ENCODE measurements at places on chromosomes 2 and 18.

- DNase-seq: no peak
Measured at GRCh38 chr2:62920070-62920469, 130.6 kb upstream of the OTX1 start.

- no peak for DNase-seq
Measured at GRCh38 chr2:241135737-241136136, 13.5 kb downstream of the PASK start.

DNA sequence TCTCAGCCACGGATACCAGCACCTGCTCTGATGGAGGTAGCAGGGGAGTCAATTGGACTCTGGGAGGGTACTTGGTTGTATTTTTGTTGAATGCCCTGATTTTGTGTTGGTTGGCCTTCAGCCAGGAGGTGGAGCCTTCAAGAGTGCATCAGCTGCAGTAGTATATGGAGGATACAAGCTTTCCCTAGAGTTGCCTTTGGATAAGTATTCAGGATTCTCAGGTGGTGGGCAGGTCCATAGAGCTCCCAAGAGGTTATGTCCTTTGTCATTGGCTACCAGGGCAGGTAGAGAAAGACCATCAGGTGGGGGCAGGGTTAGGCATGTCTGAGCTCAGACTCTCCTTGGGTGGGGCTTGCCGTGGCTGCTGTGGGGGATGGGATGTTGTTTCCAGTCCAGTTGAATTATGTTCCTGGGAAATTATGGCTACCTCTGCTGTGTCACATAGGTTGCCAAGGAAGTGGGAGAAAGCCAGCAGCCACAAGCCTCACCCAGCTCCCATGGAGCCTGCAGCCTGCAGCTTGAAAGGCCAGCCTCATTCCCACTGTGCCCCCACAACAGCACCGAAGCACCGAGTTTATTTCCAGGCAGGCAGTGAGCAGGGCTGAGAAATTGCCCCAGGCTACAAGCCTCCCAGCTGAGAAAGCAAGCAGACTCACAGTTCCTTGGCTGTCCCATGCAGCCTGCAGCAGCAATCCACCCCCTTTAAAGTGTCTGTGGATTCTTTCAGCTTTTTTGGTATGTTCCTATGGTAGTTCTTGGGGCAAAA lies 38.6 kb upstream of the CHST9 start:
- DNase-seq: no peak

- no peak for DNase-seq
Measured at GRCh38 chr2:174694196-174694878, 69.9 kb downstream of the CHRNA1 start.

GRCh38 chr2:241041589-241042158 lies 43.3 kb downstream of the SNED1 start:
- no peak for DNase-seq

DNA sequence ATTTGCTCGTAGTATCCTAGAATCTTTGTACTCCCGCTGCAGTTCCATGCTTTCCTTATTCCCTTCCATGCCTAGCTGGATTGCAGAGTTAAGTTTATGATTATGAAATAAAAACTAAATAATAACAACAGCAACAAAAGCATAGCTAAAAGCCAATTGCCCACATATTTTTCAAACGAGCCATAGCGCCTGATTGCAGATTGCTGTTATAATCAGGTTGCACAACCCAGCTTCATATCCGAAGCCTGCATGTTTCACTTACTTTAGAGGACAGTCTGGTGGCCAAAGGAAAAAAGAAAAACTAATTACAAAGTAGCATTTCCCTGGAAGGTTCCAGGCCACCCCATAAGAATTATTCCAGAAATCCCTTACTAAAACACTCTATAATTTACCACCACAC lies 31.9 kb upstream of the PNO1 start:
- DNase-seq: no peak

DNA sequence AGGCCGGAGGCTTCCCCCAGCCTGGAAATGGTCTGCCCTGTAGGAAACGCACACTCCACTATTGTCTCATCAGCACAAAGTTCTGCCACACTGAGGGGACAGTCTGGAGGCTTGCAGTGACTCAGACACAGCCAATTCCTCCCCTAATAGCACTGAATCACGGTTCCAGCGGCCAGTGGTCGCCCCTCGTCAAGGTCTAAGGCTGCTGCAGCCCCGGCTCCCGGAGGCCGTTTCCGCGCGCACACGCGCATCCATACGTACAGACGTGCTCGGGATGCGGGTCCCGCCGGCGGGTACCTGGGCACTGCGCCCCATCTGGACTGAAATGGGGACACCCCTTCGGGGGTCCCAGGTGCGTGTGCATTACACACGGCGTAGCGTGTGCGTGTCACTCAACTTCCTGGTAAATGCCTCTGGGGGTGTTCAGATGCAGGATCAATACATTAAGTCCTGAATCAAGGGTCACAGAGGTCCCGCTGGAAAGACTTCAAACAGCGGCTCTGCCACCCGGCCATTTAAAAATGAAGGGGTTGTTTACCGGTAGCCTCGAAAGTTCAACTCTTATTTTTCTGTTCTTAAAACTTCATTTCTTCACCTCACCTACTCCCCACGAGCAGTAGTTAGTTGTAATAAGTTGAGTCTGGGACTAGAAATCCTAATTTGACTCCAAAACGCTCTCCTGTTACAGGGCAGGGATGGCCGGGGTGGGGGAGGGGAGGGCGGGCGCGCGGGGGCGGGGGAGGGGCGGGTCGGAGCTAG lies 572 bp upstream of the ZNF516 start:
- no peak for DNase-seq

DNA sequence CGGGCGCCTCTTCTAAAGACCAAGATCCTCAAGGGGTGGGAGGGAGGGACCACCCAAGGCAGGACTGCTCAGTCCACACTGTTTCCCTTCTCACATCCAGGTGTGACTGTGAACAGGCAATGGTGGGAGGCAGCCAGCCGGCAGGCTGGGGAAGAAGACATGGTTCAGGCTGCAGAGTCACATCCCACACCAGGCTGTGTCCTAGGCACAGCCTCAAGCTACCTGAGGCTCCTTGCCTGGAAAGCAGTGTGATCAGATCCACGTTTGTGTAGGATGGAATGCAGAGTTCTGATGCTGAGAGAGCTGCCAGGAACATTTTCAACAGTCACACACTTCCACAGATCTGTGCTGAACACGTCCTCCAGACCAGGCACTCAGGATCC lies 16.4 kb downstream of the SLC66A2 start:
- DNase-seq: no peak

DNA sequence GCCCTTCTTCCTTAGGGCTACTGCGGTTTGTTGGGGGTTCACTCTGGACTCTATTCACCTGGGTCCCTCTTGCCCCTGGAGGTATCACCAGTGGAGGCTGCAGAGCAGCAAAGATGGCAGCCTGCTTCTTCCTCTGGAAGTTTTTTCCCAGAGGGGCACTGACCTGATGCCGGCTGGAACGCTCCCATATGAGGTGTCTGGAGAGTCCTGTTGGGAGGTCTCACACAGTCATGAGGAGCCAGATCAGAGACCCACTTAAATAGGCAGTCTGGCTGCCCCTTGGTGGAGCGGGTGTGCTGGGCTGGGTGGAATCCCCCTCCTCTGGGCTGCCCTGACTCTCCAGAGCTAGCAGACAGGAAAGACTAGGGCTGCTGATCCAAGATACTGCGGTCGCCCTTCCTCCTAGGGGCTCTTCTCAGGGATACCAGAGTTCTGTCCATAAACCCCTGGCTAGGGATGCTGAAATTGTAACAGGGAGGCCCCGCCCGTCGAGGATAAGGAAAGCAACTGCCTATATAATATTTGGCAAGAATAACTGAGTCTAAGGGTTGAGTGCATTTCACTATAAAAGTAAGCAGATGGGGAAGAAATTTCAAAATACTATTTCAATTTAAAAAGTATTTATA lies 140.7 kb downstream of the NOL4 start:
- no peak for DNase-seq

GRCh38 chr2:39497082-39497801 lies 60.2 kb upstream of the MAP4K3 start:
- no peak for DNase-seq

DNA sequence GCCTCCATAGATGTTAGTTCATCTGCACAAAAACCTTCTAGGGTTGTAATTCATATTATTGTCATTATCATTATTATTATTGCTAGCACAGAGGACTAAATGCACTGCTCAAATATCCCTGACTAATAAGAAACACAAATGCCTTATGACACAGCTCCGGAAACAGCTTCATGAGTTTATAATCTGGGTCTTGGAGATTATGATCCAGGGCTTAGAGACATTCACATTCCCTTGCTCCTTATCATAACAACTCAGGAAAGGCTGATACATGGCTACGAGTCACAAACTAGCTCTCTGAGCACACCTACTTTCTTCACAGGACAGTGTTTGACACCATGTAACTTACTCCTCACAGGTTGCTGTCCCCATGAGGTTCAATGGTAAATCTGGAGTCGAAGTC lies 102.2 kb upstream of the TTC39C start:
- DNase-seq: no peak

DNA sequence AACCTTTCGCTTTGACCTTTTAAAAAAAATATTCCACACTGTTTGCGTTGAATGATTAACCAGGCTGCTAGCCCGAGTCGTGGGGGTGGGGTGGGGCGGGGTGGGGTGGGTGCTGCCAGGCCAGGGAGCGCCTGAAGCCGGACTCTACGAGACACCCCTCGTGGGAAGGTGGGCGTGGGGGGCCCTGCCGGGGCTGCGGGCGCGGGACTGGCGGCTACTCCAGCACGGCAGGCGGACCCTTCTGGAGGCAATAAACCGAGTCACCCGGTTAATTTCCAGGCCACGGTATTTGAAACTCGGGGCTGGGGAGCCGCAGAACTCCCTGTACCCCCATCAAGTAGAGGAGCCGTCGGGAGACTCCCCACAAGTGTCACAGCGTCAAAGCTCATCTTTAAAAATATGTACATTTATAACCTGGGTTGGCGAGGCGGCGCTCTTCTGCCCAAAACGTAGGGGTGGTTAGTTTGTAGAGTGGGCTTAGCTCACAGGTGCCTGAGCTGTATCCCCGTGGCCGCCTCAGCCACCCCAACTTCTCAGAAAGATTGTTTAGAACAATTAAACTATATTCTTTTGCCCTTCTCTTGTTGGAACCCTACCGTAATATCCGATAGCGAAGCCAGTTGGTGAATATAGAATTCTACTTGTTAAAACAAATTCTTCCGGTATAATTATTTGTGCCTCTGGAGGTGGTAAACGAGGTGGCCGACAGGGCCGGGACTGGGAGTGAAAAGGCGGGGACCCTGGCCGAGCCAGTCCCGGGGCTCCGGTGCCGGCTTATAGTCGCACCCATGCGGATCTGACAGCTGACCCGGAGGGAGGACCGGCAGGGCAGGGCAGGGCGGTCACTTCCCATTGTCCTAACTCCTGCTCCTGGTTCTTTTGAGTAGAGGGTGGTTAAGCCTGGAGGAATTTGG lies 1.4 kb downstream of the B3GNT2 start:
- DNase-seq: no peak

- DNase-seq: no peak
Measured at GRCh38 chr2:86752934-86753333, 32.8 kb downstream of the RMND5A start.

DNA sequence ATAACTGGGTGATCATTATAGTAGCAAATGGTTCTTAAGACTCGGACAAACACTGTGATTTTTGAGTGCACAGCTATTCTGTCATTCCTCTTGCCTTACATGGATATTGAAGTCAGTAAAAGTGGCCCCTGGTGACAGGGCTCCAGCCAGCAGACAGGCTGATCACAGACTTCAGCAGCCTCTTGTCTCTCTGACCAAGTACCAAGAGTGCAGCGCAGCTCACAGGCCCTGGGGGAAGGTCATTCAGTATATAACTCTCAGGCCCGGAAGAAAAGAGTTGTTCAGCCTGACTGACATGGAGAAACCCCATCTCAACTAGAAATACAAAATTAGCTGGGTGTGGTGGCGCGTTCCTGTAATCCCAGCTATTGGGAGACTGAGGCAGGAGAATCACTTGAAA lies 202.6 kb downstream of the HRH4 start:
- DNase-seq: no peak

DNA sequence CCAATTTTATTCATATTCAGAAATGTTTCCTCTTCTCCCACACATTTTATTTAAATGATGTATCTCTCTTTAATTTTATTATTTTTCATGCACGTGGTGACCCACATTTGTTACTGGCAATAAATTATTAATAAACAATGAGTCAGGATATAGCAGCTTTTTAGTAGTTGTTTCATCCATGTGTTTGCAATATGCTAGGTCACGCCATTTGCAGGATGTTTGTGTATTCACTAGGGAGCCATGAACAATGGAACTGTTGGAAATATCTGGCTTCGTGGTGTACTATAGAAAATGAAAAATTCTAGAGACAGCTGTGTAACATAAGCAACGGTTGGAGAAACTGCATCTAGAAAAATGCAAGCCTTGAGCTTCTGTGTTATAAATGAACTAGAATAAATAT lies 176.0 kb upstream of the COL3A1 start:
- no peak for DNase-seq

- DNase-seq: no peak
Measured at GRCh38 chr2:169105476-169105875, 36.1 kb downstream of the DHRS9 start.

DNA sequence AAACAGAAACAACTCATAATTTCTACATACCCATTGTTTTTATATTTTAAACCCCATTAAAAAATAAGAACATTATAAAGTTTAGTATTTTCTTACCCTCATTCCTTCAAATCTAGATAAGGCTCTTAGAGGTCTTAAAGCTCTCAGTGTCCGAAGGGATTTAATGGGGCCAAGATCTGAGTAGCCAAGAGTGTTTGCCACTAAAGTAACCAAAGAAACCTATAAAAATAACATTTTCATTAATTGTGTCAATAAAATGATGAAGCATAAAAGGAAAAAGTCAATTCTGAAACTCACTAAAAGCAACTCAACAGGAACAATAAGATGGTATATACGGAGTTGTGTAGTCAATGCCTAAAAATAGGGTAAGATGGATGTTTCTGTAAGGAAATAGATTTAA lies 105.4 kb upstream of the SCN1A start:
- no peak for DNase-seq

DNA sequence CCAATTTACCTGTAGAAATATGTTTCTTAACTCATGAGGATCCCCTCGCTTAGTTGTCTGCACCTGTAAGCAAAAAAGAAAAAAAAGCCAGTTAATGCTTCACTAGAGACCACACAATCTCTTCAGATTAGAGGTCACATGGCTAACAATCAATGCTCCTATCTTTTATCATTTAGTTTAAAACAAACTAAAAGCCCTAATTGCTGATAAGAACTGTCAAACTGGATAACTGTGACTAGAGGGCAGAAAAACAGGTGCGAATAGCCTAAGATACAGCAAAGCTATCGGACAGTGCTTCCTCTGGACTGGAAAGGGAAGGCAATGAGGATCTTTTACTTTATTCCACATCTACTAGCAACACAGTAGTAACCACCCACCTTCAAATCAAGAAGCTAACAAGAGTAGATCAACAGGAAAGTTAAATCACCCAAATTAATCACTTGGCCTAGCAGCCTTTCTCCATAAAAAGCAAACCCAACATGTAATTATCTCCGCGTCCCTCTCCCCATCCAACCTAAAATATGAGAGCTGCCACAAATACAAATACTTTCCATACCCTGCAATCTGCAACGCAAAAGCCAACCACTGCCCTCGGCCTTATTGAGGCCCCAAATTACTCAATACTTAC lies 734 bp downstream of the SLC25A12 start:
- DNase-seq: no peak

Data from activated CD8-positive, alpha-beta memory T cell treated with anti-CD3 and anti-CD28 coated beads for 1 hour (primary cell).